CD4-positive, alpha-beta T cell treated with Interleukin-15 for 4 hours (primary cell): ENCODE measurements at places on chromosomes 1 and 21.

- no peak for DNase-seq
Observed at GRCh38 chr21:39021478-39021832, 161.8 kb downstream of the PSMG1 start.

- DNase-seq, result no peak
Observed at GRCh38 chr1:238950017-238950416, 436.4 kb upstream of the CHRM3 start.

DNA sequence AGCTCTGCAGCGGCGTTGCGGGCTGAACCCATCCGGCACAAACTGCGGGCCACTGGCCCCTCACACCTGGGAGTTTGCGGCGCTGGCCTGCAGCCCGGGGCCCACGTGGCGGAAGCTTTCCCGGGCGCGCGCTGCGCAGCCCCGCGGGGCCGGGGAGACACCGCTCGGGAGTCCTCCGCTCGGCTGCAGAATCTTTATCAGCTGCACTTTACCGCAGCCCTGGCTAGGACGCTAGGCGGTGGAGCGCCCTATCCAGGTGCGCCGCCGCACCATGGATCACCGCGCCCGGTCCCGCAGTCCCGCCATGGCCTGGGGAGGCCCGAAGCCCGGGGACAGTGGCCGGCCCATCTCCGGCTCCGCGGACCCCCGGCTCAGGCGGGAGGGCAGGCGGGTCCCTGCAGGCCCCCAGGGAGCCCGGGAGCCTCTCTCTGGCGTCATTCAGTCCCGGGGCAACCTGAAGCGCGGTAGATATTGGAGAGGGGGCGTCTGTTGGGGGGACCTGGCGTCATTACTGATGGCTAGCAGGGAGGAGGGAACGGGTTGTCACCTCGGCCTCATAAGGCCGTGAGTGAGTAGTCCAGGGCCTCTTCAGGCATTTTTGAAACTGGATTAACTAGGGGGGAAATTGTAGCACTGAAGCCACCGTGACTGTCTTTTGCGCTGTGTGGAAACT lies 5.7 kb upstream of the OLIG2 start:
- no peak for DNase-seq

DNA sequence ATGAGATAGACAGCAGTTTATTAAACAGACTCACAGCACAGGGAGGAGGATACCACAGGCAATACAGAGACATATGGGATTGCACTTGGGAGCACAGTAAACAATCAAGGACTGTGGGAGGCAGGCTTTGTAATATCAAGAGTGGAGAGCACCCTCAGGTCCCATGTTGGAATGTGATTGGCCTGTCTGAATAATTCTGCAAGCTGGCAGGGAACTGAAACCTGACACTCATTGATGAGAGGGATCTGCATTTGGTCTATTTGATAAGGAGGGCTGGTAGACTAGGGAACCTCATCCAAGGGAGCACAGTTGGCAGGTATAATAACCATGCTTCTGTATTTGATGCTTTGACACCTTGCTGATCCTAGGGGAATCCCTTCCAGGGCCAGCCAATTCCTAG lies 69.9 kb upstream of the PRMT6 start:
- no peak for DNase-seq

DNA sequence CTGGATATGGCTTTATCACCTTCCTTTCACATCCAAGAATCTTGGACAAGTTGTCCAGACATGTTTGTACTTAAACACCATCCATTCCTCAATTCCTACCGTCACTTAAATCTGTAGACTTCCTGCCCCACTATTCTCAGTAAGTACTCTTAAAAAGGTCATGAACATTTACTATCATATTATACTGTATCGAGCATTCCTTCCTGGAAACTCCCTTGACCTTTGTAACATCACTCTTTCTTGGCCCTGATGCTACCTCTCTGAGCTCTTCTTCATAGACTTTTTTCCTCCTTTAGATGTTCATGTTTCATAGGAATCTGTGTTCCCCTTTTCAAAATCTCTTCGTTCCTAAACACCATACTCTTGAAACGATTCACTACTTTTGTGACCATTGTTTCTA lies 15.5 kb downstream of the BLZF1 start:
- no peak for DNase-seq

DNA sequence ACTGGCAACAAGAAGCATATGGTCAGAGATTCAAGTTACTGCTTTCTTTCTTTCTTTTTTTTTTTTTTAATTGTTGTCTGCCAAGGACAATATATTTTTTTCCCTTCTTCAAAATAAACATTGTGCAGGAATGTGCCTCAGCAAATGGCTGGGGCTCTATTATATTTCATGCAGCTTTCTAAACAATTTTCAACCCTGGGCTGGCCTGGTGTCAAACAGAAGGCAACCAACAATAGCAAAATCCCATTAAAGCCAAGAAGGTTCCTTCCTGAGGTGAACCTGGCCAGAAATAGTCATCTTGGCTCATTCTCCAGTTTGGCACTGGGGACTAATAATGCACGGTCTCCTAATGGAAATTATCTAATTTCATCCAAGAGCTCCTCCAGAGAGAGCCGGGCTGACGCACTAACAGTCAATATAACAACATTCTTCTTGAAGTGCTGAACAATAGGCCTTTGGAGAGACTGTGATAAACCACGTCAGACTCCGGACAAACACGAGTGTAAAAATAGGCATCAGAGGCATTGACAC lies 35.7 kb upstream of the HLX start:
- no peak for DNase-seq

- DNase-seq, result no peak
Observed at GRCh38 chr1:41670217-41670957, 185.9 kb upstream of the EDN2 start.

DNA sequence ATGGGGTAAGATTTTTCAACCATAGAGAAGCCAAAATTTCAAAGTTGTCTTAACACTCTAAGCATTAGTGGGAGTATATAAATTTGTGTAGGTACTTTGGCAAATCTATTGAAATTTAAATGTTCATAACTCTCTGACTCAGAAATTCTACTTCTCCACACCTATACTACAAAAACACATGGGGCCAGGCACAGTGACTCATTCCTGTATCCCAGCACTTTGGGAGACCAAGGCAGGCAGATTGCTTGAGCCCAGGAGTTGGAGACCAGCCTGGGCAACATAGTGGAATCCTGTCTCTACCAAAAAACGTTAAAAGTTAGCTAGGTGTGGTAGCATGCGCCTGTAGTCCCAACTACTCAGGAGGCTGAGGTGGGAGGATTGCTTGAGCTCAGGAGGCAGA lies 41.3 kb upstream of the RAVER2 start:
- DNase-seq, result no peak

- no peak for DNase-seq
Observed at GRCh38 chr1:58979677-58980076, 195.8 kb upstream of the JUN start.

DNA sequence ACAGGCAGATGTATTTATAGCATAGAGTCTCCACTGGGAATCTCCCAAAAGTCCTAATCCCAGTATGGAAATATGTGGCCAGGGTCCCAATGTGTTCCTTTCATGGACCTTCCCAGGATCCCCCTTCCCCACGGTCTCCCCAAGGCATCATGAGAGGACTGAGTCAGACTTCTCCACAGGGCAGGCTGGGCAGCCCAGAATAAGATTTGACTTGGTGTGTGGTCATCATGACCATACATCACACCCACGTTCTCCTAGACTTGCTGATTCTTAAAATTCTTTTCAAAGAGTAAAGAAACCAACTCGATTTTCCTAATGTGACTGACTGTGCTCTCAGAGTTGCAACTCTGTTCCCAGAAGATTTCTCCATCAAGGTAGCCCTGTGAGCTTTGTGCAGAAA lies 93.9 kb upstream of the CD34 start:
- no peak for DNase-seq

GRCh38 chr1:198829944-198830343 lies 191.1 kb downstream of the PTPRC start:
- no peak for DNase-seq

GRCh38 chr1:83052865-83053264 lies 946.1 kb downstream of the TTLL7 start:
- no peak for DNase-seq

- no peak for DNase-seq
Observed at GRCh38 chr1:237794071-237794470, 96.7 kb downstream of the ZP4 start.

GRCh38 chr1:202811296-202812175 lies 782 bp downstream of the PCAT6 start:
- no peak for DNase-seq

- DNase-seq, result no peak
Observed at GRCh38 chr1:239417986-239418640, 31.7 kb downstream of the CHRM3 start.

DNA sequence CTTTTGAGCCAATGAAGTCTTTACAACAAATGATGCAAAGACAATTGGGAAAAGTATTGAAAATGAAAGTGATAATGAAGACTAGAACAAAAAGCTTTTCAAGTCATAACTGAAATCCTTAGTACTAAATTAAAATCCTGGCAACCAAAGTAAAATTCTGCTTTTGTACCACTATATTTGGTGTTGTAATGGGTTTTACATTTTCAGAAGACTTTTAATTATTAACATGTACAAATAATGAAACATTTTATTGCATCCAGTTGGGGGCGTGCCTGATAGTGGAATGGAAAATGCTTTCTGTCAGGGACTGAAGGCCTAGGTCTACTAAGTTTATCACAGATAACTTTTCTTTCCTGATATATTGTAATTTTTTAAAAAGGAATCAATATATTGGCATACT lies 89.4 kb downstream of the SDCCAG8 start:
- DNase-seq, result no peak

GRCh38 chr1:173113015-173113741 lies 62.4 kb upstream of the TNFSF18 start:
- DNase-seq, result no peak

- no peak for DNase-seq
Observed at GRCh38 chr1:86224651-86225310, 68.2 kb upstream of the COL24A1 start.

GRCh38 chr1:162666006-162666645 lies 33.9 kb downstream of the DDR2 start:
- DNase-seq, result no peak

GRCh38 chr1:196732526-196732925 lies 42.1 kb upstream of the CFHR3 start:
- DNase-seq, result no peak

GRCh38 chr1:36919491-36920145 lies 114.7 kb downstream of the GRIK3 start:
- DNase-seq, result no peak

GRCh38 chr1:219189021-219189824 lies 15.5 kb downstream of the LYPLAL1 start:
- DNase-seq, result no peak

GRCh38 chr1:35691571-35692220 lies 27.0 kb downstream of the C1orf216 start:
- DNase-seq, result no peak

- no peak for DNase-seq
Observed at GRCh38 chr1:13761883-13762282, 61.9 kb downstream of the PRDM2 start.

GRCh38 chr21:45471525-45472221 lies 66.7 kb downstream of the COL18A1 start:
- DNase-seq, result no peak

DNA sequence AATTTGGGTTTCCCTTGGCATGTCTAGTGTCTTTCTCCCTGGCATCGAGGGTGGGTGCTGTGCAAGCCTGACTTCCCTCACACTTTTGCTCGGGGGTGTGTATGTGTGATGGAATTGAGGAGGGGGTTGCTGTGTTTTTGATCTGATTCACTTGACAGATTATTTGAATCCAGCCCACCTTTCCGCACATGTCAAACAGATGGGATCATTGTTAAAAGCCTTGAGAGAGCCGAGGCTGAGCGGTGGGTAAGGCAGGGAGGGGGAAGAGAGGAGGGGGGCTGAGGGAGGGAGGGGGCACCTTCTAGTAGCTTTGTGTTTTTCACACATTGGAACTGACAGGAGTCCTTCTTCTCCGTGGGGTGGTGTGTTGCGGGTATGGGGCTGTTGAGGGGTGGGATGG lies 90.0 kb downstream of the PAPPA2 start:
- DNase-seq, result no peak

DNA sequence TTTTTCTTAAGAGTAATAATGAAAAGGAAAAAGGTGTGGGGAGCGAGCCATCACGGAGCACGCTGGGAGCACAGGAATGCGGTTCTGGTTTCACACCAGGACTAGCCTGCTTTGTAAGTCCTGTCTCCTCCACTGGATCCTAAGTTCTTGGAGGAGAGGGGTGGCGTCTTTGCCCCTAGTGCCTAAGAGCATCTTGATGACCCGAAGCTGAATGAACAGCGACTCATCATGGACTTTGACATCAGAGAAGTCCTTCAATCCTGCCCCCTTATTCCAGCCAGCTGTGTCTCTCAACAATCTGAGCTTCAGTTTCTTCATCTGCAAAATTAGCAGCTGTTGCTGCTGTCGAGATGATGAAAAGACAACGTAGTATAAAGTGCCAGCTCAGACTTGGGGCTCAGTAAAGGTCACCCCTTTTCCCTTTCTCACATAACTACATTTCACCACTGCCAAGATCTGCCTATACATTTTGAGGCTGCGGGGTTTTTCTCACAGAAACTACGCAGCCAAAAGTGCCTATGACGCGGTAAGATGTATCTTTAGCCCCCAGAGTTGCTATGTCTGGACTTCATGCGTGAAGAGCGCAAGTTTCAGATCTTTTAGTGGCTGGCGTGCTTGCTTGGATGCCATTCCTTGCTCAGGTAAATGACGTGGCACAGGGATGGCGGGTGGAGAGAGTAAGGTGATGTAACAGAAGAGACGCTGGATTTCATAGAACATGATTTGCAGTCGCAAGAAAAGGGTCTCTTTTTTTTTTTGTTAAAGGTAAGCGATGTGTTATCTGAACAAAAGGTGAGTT lies 4.9 kb upstream of the PRDM2 start:
- DNase-seq, result no peak

GRCh38 chr1:48203287-48203900 lies 19.1 kb upstream of the SLC5A9 start:
- no peak for DNase-seq
